Right ventricle myocardium inferior (tissue), 1 donor: ENCODE measurements at places on chromosomes 5 and 9. TPM values are rescaled to one million over a fixed set of nuclear protein-coding genes. Genes with fewer than 3 reads are reported as not detected.

Gene GPR150
- not detected for total RNA-seq

Gene NME5
- total RNA-seq: 3.9 TPM

DNA sequence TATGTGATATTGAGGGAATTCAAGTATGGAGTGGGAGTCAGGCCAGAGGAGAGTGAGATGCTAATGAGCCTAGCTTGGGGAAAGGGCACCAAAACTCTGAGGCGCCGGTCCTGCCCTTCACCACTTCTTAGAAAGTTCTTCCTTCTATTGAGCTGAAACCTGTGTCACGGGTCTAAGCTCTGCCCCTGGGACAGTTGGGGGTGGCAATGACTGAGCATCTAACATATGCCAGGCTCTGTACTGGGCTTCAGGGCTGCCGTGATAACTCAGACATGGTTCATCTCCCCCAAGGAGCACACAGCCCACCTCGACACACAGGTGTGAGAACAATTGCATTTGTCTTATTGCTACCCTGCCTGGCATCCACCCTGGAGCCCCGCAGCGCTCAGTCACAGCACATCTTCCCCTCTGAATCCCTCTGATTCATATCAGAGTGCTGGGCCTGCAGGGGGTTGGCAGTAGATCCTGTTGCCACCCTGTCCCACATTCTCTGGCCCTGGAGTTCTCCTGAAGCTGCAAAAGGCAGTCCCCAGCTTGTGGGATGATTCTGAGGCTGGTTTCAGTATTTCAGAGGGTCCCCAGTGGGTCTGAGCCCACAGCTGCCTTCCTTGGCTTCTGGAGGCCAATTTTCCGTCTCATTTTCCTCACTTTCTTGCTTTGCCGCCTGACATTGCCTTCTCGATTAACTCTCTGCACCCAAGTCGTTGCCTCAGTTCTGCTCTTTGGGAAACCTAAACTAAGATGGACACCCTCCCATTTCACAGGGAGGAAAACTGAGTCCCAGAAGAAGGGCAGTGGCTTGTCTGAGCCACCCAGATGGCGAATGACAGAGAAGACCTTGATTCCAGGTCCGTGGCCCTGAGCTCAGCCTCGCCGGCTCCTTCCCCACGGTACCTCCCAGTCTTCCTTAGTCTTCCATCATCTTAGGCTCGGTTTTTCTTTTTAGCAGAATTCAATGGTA is 42.5 kb downstream of the ALG2 start:
- no peak for DNase-seq

DNA sequence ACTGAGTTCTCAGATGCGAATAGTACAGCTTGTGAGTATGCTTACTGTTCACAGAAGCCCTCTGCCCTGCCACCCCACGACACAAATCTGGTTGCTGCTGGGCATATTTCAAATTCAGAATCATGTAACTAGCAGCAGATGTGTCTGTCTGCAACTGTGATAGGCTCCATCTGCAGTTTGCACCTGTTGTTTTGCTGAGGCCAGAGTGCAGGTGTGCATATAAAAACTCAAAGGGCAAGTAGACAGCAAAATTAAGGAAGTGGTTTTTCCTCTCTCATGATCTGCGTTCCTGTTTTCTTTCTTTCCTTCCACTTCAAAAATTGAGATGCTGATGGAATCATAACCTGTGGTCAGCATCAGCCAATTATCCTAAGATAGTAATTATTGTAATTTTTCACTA is 1000.5 kb downstream of the PTPRD start:
- no peak for DNase-seq

GRCh38 chr9:37032713-37033112 is 1.4 kb downstream of the PAX5 start:
- DNase-seq: no peak

DNA sequence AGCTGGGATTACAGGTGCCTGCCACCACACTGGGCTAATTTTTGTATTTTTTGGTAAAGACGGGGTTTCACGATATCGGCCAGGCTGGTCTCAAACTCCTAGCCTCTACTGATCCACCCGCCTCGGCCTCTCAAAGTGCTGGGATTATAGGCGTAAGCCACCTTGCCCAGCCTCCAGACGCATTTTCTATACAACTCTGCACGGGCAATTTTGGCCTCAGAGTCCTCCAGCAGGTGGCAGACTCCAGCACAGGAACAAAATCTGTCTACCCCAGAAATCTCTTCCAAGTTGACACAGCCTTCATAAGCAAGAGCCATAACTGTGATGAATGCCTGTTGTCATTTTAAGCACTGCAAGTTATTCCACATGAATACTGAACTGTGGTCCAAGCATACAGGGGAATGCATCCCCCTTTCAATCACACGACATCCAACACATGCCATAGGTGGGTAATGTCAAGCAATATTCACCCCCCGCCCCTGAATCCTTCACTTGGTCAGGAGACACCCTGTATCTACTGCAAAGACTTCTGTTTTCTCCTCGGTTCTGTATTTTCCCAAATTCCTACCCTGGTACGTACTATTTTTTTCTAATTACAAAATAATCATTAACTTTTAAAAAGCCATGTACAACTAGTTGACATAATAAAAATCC is 50.8 kb downstream of the ALDH7A1 start:
- no peak for DNase-seq

GRCh38 chr5:1415626-1416360 is 29.4 kb downstream of the SLC6A3 start:
- DNase-seq: peak; percentile 57
